ENCODE measurements at places on chromosomes 16 and 17.

DNA sequence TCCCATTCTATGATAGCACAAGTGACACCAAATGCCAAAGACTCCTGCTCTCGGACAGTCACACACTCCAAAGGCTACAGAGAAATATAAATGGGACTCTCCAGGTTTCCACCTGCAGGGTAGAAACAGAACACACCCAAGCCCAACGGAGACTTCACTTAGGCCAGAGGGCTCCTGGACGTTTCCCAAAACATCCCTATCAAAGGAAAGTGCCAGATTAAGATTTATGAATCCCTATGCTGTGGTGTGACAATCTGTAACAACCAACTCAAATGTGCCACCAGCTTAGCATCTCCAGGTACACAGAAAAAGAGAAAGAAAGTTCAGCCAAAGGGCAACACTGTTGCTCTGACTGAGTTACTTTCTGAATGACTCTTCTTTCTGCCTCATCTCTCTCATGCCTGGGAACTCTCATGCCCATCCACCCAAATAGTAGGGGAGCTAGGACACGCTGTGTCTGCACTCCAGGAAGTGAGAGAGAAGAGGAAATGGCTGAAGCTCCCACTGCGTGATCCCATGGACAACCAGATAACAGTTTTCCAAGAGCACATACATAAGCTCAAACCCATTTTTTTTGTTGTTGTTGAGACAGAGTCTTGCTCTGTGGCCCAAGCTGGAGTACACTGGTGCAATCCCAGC lies 49.7 kb downstream of the SMG6 start:
- DNase-seq: no peak

GRCh38 chr17:39772415-39772814 lies 34.7 kb downstream of the GRB7 start:
- peak; percentile 48 for DNase-seq

- DNase-seq: no peak
These were observed 2.7 kb downstream of the TNFAIP1 start for GRCh38 chr17:28338056-28338768.

- peak; percentile 71 for DNase-seq
These were observed 42.7 kb downstream of the GNA13 start for GRCh38 chr17:65013613-65014391.

DNA sequence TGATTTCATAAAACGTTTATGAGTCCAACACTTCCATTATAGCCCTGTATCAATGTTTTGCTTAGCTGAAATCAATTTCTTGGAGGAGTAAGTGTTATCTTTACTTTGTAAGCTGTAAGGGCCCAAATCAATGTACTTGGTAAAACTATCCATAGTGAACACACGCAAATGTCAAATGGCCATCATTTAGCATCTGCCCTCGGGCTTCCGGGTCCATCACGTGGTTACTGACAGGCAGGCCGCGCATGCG lies 687 bp upstream of the NARF start:
- DNase-seq: no peak
